ENCODE measurements at places on chromosomes 7 and 10.

DNA sequence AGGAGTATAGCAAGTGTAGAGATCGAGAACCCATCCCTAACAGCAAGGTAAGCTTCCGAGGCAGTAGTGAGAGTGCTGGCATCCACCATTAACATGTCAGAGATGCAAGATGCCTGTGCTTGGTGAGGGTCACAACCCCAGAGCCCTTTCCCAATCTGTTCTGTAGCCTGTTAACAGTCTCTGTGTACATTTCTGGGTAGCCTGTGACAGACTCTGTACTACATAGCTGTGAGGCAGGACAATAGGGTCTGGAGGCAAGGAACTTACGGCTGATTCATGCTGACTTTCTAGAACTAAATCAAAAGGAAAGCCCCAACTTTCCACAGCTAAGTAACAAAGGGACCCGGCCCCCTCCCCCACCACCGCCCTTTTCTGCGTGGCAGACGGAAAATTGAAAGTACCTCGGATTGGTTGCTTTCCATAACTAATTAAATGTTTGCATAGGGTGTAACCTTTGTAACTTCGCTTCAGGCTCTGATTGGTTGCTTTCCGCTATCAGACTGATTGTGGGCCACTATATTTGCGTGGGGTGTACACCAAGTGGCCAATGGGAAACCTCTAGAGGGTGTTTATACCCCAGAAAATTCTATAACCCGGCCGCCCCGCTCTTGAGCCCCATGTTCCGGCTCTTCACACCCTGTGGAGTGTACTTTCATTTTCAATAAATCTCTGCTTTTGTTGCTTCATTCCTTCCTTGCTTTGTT, 1.4 kb upstream of the TMEM168 start:
- no peak for DNase-seq

GRCh38 chr10:130425169-130425568, 289.0 kb downstream of the GLRX3 start:
- DNase-seq, result no peak

- no peak for DNase-seq
Observed at GRCh38 chr10:29237786-29238185, 51.1 kb upstream of the LYZL1 start.

DNA sequence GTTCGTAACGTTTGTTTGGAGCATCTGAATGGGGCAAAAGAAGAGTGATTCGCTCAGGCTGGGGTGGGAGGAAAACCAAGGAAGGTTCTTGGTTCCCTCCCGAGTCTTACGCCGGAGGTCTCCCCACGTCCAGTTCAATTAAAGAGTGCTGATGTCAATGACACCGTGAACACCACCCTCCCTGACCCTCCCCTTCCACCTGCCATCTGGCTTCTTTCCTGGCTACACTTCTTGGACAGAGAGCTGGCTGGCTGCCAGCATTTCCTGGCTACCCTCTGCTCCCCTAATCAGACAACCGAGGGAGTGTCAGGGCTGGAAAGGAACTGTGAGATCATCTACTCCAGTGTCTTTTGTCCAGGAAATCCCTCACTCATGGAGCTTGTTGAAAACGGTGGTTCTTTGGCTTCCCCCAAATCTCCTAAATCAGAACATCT, 24.1 kb upstream of the FFAR4 start:
- no peak for DNase-seq

- DNase-seq, result no peak
Observed at GRCh38 chr10:16965740-16966447, 148.7 kb upstream of the RSU1 start.

GRCh38 chr7:27245124-27245797, 2.7 kb downstream of the EVX1 start:
- DNase-seq, result no peak

DNA sequence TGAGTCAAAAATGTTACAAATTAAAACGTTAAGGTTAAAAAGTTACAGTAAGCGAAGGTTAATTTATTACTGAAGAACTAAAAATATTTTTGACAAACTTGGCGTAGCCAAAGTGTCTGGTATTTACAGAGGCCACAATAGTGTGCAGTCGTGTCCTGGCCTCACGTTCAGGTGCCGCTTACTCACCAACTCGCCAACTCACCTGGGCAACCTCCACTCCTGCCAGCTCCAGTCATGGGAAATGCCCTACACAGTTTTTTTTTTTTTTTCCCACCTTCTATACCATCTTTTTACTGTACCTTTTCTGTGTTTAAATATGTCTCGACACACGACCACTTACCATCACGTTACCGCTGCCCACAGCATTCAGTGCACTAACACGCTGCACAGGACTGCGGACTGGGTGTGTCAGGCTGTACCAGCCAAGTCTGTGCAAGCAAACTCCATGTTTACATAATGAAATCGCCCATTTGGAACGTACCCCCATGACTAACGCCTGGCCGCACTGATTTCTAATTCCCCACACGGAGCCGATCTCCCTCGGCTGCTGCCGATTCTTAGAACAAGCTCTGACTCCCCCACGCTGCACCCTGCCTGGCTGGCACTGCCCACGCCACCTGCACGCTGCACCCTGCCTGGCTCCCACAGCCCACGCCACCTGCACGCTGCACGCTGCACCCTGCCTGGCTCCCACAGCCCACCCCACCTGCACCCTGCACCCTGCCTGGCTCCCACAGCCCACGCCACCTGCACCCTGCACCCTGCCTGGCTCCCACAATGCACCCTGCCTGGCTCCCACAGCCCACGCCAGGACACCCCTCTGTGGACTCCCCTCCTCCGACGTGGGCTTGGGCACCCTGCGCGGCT, 203.1 kb downstream of the ZMYND11 start:
- no peak for DNase-seq
